ENCODE measurements at places on chromosomes 3 and 15.
A peak's percentile ranks its signal among the peaks of the same experiment; 100 is the strongest.

- DNase-seq, result no peak
Measured at GRCh38 chr15:52083603-52084002, 29.0 kb downstream of the BCL2L10 start.

- DNase-seq, result no peak
Measured at GRCh38 chr15:70087708-70088352, 9.9 kb downstream of the TLE3 start.

GRCh38 chr3:4029135-4029534 lies 229.9 kb downstream of the LRRN1 start:
- DNase-seq, result no peak

DNA sequence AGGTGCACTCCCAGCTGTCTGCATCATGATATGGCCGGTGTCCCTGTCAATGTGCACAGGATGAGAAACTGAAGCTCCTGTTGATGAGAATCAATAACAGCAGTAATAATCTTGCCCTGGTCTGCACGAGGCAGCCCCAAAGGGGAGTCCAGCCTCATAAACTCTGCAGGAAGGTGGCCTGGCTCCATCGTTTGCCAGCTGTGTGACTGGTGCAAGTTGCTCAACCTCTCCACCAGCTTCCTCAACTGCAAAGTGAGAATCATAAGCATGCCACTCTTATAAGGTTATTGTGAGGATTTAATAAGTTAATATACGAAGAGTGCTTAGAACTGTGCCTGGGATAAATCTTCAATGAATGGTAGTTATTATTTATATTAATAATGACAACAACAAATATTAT lies 203.4 kb upstream of the HES1 start:
- no peak for DNase-seq

DNA sequence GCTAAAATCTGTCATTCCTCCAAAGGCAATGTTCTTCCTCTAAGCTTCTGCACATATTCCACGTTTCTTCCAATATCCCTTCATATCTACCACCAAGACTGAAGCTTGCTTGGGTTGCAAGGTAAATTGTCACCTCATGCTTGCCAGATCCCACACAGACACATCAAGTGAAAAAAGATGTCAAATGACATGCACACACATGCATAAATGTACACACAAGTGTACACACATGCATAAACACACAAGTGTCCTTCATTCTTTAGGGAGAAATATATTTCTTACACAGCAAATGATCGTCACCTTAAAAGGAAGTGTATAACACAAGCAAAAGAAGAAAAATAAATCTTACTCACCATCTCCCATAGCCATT lies 59.4 kb downstream of the CLASP2 start:
- no peak for DNase-seq

DNA sequence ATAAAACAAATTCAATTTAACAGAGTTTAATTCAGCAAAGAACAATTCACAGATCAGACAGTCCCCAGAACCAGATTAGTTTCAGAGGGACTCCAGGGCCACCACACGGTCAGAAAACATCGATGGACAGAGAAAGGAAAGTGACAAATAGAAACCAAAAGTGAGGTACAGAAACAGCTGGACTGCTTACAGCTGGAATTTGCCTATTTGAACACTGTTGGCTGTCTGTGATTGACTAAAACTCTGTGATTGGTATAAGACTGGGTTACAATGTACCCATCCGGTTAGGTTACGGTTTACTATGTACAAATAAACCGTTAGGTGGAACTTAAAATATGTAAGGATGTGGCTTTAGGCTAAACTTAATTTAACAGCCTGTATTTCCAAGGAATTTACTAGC lies 30.3 kb downstream of the MOBP start:
- no peak for DNase-seq

DNA sequence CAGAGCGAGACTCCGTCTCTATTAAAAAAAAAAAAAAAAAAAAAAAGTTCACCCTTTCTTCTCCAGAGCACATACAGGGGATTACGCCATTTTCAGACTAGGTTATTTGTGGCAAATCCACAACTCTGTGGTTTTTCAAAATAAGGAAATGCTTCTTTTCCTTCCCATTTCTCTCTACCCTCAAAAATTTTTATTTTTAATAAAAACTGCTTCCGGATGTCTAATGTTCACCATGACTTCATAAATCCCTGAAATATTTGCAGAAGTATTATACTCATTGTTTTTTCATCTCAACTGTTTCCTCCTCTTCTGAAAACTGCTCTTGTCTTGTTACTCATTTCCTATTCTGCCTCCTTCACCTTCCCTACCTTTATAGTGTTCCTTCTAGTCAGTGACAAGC lies 45.0 kb upstream of the SLC12A8 start:
- no peak for DNase-seq

- DNase-seq, result no peak
Measured at GRCh38 chr3:15312550-15312949, 19.8 kb downstream of the SH3BP5 start.

- no peak for DNase-seq
Measured at GRCh38 chr15:39597336-39597735, 16.5 kb downstream of the THBS1 start.

DNA sequence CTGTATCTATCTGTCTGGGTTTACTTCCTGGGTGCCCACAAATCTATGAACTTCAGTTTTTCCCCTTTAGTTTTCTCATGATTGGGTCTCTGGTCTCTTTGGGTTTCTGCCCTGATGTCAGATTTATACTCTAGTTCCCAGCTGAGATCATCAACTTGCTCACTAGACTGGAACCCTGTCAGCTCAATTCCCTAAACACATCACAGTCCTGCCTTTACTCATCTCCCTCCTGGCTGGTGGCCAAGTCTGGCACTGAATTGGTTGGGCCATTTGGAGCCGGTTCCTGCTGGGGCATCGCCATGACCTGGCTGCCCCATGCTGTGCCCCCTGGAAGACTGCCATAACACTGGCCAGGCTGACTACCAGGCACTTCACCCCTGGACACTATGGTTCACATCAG lies 345.3 kb downstream of the CHST2 start:
- DNase-seq, result peak; percentile 10

DNA sequence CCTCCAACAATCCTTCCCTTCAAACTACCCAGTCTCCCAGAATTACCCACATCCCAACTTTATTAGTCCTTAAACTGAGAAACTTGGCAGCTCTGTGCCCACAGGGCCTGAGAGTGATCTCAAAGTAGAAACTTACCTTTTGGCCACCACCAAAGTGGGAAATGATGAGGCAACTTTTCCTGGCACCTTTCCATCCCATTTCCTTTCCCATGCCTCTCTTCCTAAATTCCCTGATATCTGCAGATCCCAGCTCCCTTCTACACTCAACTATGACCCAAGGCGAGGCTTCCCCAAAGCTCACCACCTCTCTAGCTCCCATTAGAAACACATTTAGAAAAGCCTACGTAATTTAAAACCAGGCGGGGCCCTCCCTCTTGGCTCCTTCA lies 271.9 kb downstream of the FOXP1 start:
- DNase-seq, result no peak

GRCh38 chr3:14200276-14200675 lies 21.7 kb downstream of the LSM3 start:
- no peak for DNase-seq

DNA sequence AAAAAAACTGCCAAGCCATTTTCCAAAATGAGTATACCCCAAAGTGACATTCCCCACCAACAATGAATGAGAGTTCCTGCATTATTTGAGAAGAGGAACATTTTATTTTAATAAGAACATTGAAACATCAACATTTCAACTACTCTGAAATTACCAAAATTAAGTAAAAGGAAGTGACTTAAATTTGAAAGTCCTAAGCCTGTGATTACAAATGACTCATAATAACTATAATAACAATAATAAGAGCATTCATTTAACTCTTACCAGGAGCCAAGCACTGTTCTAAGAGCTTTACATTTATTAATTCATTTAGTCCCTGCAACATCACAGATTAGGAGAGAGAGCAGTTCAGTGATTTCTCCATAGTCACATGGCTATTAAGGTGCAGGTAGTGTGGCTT lies 32.4 kb downstream of the LRRC28 start:
- no peak for DNase-seq

GRCh38 chr3:196554205-196554604 lies 14.1 kb downstream of the WDR53 start:
- DNase-seq, result no peak

- DNase-seq, result no peak
Measured at GRCh38 chr15:86857701-86858100, 778.0 kb downstream of the AGBL1 start.

DNA sequence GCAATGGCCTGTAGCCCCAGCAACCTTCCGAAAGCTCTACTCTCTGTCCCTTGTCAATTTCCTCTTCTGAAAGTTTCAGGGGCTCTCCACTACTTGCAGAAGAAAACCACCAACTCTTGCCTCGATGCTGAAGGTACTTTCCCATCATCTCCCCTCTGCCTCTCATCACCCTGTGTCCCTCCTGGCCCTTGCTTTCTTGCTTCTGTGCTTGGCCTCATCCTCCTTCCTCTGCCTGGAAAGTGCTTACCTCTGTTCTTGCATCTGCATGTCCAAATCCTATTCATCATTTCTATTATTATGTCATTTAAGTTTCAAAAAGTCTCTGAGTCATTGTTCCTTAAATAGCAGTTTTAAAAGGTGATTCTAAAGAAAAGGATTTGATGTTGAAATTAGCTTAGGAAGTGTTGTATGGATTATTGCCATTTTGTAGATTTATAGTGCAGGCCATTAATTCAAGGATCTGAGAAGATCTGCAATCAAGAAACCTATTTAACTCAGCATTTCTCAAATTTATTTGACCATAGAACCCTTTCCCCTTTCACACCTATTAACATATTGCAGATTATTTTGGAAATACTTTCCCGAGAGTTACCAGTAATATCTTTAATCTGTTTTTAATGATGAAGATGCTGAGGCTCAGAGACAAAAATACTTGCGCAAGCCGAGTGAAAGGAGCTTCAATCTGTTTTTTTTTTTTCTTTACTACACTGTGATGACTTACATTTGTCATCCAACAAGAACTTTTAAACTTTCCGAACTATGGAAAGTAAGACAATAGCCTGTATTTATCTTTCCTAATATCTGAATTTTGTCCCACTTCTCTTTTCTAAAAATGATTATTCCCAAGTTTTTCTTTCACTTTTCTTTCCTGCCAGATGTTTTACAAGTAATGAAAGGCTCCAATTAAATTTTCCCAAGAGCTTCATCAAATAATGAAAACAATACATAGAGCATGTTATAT lies 22.3 kb upstream of the CFAP161 start:
- DNase-seq, result no peak

DNA sequence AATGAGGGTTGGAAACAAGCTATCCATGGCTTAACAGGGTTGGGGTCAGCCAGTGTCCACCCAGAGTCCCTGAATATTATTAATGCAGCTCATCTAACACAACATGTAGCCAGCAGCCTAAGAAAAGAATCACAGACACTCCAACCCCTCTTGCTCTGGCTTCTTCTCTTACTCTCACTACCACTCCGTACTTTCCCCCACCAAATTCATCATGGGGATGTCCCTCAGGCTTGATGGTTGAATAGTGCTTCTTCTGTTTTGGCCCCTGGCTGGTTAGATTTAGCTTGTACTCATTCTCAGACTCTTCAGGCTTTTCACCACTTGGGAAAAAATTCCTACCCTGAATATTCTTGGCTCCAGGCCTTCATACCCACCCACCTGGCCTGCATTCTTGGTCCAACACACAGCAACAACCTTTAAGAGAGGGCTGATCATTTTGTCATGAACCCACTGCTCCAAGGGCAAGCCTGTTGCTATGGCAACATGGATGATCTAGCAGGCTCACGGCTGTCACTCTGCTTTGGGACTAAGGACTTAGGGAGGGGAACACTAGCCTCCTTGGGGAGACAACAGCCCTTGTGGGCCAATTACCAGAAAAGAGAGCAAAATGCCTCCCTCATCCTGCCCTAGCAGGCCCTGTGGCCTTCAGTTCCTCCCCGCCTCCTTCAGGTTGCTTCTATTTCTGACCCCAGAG lies 9.4 kb upstream of the MED12L start:
- DNase-seq, result no peak

GRCh38 chr15:20295238-20295811 lies 246.3 kb downstream of the GOLGA6L6 start:
- no peak for DNase-seq

GRCh38 chr3:67244130-67244529 lies 246.0 kb downstream of the KBTBD8 start:
- DNase-seq, result no peak

GRCh38 chr3:128787256-128788253 lies 61.6 kb downstream of the RAB7A start:
- no peak for DNase-seq

- DNase-seq, result no peak
Measured at GRCh38 chr3:63613561-63613960, 38.9 kb upstream of the SNTN start.

DNA sequence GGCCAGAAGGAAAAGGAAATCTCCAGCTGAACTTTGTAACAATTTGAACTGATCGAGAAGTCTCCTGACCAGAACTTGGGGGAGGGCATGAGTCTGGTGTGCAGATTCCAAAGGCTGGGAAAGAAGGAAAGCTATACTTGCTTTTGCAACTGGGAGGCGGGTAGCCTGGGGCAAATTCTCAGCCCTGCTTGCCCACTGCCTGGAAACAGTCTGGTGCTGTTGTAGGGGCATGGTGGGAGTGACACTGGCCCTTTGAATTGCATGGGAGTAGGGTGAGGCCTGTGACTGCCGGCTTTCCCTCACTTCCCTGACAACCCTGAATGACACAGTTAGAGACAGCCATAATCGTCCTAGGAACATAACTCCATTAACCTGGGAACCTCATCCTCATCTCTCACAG lies 114.0 kb upstream of the POU1F1 start:
- DNase-seq, result no peak

DNA sequence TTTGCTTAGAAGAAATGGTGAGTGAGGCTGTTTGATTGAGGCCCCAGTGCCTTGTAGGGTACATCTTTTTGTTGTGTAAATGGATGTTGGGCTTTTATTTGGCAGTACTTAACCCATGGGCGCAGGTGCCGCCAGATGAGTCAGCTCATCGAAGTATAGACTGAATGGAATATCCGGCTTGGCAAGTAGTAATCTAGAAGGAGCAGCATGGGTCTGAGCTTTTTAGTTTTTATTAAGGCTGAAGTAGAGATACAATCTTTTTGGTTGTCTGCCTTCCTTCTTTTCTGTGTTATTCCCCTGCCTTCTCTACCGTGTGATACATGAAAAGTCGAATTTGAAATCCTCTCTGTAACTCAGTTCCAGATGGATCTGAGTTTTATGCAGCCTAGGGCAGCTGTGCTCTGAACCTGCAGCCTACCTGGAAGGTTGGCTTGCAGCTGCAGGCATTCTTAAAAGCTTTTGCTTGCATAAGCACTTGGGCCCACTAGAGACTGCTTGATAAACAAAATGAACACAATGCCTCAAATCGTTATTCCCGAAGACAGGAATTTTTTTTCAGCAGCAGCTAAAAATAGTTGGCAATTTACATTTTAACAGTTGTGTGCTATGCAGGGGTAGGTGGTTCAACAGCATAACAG lies 177.5 kb upstream of the CGNL1 start:
- no peak for DNase-seq

GRCh38 chr15:69225355-69226022 lies 65.1 kb downstream of the GLCE start:
- no peak for DNase-seq
